ENCODE measurements at places on chromosomes 3 and 15.

GRCh38 chr15:72961346-72961745 lies 90.9 kb upstream of the NEO1 start:
- no peak for DNase-seq

GRCh38 chr3:129593595-129594339 lies 12.7 kb downstream of the PLXND1 start:
- no peak for DNase-seq

GRCh38 chr15:98953968-98954367 lies 53.6 kb downstream of the PGPEP1L start:
- no peak for DNase-seq

GRCh38 chr15:47374222-47374621 lies 343.1 kb upstream of the SEMA6D start:
- no peak for DNase-seq

DNA sequence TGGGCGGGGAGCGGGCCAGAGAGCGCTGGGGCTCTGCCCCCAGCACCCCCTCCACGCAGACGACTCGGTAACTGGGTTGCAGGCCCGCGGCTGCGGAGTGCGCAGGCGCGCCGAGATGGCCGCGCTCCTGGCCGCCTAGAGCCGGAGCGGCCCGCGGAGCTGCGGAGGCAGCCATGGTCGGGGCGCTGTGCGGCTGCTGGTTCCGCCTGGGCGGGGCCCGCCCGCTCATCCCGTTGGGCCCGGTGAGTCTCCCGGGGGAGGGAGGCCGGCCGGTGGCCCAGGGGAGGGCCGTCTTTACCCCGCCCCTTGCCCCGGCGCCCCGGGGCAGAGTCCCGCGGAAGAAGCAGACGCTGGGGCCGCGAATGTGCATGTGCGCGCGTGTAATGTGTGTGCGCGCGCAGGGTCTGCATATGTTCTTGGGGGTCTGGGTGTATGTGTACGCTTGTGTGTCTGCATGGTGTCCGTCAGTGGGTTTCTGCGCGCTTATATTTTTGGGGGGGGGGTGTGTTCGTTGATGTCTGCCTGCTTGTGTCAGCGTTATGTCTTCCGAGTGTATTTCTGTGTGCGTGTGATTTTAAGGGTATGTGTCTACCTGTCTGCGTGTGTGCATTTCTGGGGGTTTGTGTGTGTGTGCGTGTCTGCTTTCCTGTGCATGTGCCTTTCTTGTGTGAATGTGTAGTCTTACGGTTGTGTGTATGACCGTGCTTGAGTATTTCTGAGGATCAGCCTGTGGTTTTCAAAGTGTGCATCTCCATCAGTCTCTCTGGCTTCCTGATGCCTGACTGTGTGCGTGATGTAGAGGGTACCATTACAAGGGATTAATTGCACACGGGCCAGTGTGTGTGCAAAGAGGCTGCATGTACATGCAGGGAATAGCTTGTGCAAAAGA lies at the start of gene ABHD14A:
Gene ABHD14A (plus strand): TSS at position 102 of the 889 bp plus-strand sequence. CDS start 72 bp downstream, at position 174.
- peak; percentile 81 for DNase-seq

- DNase-seq = no peak
Measured at GRCh38 chr15:94262201-94262600, 30.8 kb downstream of the MCTP2 start.

Data from right forelimb (tissue), 1 donor.